Fibroblast of the aortic adventitia (primary cell): ENCODE measurements at places on chromosomes 12 and 14.

DNA sequence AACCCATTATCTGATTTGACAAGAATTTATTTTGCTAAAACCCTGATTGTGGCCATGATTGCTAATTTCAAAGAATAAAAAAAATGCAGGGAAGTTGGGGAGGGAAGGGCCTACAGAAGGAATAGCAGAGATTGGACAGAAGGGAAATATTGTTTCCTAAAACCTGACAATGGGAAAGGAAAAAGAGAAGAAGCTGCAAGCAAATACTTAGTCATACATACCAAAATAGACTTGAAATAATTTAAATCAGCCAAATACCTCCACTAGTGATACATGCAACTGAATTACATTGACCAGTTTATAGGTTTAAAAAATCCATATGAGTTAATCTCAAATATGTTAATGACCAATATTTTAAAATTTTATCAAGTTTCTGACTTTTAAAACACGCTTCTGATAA is 75.1 kb downstream of the PELI2 start:
- DNase-seq, result no peak

DNA sequence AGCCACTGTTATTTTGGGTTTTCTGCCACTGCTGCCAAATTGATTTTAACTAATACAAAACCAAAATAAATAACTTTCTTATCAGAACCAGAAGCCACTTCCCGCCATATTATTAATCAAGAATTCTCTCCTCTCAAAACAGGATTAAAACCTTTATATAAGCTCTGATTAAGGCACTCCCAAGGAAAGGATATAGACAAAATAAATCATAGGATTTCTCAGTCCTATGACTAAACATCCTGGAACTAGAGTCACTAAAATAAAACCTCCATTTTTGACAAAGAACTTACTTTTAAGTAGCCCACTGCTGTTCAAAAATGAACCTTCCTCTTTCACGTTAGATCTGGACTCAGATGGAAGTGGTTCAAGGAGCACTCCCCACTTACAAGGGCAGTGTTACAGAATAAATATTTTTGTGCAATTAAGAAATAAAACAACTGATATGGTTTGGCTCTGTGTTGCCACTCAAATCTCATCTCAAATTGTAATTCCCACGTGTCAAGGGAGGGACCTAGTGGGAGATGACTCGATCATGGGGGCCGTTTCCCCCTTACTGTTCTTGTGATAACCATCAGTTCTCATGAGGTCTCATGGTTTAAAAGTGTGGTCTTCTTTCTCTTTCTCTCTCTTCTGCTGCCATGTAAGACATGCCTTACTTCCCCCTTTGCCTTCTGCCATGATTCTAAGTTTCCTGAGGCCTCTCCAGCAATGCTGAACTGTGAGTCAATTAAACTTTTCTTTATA is 26.4 kb downstream of the GXYLT1 start:
- DNase-seq, result no peak

DNA sequence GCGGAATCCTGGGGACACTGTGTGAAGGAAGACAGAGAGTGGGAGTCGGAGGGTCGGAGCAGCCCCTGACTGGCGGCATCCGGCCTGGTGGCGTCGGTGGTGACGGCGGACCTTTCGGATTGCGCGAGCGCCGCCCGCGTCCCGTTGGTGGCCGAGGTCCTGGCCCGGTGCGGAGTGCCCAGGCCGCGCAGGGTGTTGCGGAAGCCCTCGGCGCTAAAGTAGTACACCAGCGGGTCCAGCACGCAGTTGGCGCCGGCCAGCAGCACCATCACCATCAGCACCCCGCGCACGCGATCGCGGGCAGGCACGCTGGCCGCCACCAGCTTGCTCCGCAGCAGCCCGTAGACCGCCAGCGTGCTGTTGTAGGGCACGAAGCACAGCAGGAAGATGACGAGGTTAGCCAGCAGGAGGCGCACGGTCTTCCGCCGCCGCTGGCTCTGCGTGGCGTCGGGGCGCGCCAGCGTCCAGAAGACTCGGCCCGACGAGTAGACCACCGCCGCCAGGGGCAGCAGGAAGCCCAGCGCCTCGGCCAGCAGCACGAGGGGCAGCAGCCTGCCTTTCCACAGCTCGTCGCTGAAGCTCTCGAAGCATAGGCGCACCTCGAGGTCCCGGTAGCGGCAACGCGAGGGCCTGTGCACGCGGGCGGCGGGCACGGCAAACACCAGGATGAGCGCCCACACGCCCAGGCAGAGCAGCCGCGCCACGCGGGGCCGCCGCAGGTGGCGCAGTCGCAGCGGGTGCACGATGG is 13.1 kb upstream of the CHD4 start:
- peak; percentile 42 for DNase-seq

DNA sequence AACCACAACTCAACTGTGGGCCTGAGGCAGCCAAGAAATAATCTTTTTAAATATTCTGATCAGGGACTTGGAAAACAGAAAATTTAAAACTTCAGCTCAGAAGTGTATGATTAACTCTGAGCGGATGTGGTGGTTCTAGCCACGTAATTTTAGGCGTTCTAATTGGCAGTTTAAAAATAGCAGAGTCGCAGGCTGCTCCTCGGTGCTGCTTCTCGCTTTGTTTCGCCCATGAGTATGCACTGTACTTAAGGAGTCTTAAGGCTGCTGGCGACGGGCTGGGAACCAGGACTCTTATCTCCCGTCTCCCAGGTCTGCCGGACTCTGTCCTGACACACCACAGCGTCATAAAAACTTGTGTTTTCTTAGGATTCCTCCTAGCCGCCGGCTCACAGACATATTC is 113.4 kb upstream of the PELI2 start:
- peak; percentile 74 for DNase-seq

DNA sequence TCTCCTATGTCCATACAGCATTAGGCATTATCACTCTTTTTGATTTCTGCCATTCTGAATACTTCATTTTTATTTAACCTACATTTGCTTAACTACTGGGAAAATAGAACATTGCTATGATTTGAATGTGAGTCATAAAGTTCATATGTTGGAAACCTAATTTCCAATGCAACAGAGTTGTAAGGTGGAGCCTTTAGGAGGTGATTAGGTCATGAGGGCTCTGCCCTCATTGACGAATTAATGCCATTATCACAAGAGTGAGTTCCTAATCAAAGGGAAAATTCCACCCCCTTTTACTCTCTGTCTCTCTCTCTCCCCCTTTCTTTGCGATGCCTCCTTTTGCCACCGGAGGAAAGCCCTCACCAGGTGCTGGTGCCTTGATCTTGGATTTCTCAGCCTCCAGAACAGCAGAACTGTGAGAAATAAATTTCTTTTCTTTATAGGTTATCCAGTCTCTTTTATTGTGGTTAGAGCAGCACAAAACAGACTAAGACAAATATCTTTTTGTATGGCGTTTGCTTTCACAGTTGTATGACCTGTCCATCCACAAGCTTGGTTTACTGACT is 180.1 kb upstream of the ARID2 start:
- no peak for DNase-seq

DNA sequence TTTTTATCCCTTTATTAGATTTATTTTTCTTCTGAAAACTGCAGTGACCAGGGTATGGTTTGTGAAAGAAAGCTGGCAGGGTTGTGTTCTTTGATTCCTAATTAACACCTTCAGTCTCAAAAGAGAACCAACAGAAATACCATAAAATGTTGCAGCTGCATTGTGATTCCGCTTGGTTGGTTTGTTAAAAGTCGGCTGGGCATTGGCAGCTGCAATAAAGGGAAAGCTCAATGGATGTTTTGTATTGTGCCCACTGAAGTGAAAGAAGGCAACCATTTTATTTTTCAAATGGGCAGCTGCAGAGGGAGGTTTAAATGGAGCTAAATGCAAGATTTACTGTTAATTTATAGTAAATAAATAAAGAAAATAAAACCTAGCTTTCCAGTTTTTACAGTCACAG is 16.7 kb downstream of the LGR5 start:
- DNase-seq, result no peak

DNA sequence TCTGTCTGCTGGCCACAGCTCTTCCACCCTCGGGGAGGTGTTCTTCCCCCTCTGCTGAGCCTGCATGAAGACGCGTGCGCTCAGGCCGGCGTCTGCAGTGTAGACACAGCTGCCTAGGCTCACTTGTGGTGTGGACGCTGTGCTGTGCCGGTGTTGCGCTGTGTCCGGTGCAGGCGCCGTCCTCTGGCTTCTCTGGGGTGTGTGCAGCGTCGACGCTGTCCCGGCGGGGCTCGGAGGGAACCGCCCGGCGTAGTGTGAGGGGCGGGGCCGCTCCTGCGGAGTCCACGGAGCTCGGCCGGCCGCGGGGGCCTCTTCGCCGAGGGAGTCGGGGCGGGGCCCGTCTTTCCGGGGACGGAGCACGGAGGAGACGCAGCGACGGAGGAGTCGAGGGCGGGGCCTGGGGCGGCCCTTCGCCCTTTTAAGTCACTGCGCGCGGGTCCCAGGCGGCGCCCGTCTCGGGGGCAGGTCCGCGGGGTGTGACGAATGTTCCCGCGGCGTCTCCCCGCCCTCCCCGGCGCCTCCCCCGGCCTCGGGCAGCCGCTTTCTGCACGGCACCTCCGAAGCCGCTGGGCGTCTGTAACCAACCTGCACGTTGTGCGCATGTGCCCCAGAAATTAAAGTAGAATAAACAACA is 45.2 kb downstream of the NOC4L start:
- DNase-seq, result peak; percentile 76

DNA sequence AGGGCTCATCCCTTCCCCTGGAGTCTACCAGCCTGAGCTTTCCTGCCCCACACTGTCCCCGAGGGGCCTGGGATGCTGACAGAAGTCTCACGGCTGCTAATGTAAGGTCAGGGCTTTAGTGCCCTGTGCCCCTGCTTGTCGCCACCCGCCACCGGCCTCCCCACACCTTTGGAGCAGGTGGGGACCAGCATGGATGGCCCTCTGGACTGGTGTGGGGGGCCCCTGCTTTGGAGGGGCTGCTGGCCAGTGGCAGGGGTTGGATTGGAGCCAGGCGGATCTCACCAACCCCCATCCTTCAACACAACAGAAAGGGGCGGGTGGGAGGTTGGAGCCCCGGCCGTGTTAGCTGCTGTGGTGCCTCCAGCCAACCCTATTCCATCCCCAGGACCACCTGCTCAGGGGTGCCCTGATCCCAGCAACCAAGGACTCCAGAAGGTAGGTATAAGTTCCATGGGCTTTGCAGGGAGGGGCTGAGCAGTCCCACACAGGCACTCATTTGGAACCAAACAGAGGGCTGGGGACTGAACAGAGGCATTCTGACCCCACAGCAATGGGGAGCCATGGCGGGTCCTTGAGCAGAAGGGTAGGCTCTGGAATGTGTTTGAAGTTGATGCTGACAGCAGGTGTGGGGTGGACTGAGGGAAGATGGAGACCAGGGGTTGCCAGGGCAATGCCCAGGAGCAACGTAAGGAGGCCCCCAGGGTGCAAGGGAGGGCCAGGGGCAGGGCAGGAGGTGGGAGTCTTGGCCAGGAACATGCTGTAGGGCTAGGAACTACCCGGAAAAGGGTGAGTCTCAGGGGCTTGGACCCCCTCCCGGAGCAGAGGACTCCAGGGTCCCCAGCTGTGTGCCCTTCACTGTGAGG is 145.1 kb upstream of the C14orf180 start:
- no peak for DNase-seq

DNA sequence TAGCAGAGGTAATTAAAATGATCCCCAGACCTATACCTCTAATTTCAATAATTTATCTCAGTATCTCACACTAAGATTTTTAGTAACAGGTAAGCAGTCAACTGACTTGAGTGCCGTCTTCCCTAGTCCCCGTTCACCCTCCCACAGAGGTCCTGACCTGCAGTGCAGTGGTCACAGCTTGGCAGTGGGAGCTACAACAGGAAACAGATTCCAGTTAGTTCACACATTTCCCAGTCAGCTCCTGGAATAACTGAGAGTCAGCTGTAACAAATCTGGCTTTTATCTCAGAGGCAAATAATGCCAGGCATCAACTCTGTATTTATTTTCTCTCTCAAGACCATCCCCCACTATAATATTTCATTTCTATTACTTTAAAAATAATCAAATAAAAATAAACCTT is 308.2 kb downstream of the ATP23 start:
- no peak for DNase-seq

DNA sequence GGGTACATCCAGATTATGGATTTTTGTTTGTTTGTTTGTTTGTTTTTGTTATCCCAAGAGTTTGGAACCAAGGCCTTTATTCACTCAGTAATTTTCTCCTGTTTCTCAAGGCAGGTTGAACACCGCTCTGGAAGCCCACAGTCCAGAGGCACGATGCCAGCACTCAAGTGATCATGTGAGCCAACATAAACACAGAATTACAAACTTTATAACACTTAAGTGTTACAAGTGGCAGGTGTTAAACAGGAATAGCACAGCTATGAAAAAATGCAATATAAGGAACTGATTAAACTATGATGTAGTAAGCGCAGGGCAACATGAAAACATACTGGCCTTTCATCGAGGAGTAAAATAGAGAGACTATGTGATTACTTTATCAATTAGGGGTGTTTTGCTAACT is 1885.8 kb upstream of the SEL1L start:
- no peak for DNase-seq

GRCh38 chr12:38744041-38744440 is 161.3 kb downstream of the CPNE8 start:
- peak; percentile 83 for DNase-seq
